ENCODE measurements at places on chromosomes 7 and 10.

DNA sequence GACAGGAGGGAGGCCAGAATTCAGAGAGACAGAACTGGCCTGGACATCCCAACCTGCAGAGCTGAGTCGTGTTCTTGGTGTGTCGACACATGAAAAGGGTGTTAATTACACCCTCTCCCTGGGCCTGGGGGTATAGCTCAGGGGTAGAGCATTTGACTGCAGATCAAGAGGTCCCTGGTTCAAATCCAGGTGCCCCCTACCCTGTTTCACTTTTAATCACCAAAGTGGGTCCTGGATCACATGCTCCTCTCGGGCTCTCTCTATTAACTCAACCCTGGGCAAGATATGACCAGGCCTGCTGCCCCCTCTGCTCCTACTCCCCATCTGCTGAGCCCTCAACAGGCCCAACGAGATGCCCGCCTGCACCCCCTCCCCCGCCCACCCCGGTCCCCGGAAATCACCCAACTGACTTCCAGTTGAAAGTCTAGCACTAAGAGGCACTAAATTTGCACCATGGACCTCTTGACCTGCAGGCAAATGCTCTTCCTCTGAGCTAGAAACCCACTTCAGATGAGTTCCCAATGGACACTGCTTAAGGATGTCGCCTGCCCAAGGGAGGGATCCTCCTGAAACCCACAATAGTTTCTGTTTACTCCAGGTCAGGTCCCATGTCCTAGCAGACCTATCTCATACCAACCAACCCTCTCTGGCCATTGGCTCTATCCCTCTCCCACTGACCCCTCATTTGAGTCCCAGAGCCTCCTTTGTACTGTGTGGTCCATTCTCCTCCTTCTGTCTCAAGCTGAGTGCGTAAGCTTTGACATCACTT is 137.6 kb downstream of the ZNF467 start:
- DNase-seq, result no peak

GRCh38 chr7:138388673-138389491 is 71.2 kb upstream of the TRIM24 start:
- no peak for DNase-seq

DNA sequence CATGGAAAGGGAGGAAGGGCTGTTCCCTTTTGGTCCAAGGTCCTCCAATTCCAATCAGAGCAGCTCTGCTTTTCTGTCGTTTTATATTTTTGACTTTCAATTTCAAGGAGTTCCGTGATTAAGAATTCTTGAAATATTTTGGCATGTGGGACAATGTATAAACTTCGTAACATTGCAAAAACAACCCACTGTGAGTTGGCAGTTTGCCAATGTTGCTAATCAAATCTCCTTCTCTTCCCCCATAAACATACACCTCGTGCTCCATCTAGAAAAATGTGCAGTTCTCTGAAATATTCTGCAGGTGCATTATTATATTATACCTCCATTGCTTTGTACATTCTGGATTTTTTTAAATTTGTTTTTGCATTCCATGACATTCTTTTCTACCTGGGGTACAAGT is 49.8 kb downstream of the POU6F2 start:
- DNase-seq, result no peak

- no peak for DNase-seq
These were observed 1.3 kb downstream of the ZNF775 start for GRCh38 chr7:150380463-150380862.

GRCh38 chr7:149237502-149237901 is 1.9 kb upstream of the ZNF212 start:
- DNase-seq, result no peak

- no peak for DNase-seq
These were observed 11.9 kb upstream of the ZMIZ1 start for GRCh38 chr10:79056736-79057391.

GRCh38 chr7:28841766-28842165 is 116.4 kb downstream of the TRIL start:
- no peak for DNase-seq

DNA sequence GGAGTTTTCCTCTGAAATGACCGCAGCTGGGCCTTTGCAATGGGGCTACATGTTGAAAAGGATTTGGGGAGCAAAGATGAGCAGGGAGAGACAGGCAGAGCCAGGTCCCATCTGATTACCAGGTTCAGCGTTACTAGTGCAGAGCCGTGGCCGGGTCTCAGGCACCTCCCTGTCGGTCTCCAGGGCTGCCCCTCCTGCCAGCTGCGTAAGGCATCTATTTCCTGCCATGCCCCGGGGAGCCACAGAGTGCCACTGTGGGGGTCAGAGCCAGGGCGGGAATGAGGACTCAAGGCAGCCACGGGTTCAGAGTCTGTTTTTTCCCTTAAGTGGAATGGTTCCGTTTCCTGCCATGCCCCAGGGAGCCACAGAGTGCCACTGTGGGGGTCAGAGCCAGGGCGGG is 382.6 kb upstream of the SHH start:
- no peak for DNase-seq

DNA sequence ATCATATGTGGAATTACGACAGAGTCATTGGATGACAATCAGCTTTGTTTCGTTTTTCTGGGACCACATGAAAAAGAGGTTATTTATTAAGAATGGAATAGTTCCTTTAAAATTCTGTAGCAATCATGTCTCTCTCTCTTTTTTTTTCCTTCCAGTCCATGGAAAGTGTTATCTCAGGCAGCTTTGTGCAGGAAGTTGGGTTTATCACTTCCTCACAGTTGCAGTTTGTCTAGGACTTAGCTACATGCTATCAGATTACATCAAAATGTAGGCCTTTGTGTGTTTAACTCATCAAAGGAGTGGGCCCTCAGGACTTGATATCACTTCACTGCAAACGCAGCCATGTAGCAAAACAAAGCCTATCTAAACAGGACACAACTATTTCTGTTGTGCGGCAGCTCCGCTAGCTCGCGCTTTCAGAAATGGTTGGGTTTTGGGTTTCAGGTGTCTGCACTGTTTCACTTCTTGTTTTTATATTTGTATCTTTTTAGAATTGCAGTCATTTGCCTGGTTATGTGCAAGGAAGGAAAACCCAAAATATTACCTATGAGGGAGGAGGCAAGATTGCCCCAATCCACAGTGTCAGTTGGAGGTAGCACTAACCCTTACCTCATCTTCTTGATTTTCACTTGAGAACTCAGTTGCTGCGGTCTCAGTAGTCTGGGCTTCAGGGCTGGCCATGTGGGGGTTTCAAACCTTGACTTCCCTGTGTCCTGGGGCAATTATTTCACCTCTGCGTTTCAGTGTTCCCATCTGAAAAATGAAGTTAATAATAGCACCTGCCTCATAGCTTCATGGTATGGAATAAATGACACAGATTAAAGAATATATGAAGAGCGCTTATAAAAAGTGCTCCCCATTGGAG is 66.7 kb downstream of the HHEX start:
- no peak for DNase-seq

- DNase-seq, result peak; percentile 83
These were observed 636 bp downstream of the PDCD4 start for GRCh38 chr10:110872145-110872983.

- no peak for DNase-seq
These were observed 10.3 kb downstream of the TYW1 start for GRCh38 chr7:67006965-67007364.

DNA sequence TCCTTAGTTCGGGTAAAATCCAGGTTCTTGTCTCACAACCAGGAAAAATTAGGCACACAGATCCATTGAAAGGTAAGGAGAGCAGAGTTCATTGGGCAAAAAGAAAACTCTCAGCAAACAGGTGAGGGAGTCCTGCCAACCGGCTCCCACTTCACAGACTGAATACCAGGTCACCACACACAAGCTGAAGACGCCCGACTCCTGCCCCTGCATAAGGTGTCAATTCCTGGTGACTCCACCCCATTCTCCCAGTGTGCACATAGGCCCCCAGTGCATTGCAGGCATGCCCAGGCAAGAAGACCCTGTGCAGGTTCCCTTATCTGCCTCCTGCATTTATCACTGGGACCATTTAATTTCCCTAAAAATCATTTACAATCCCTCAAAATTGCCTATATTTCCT is 354.6 kb downstream of the LRRTM3 start:
- no peak for DNase-seq

DNA sequence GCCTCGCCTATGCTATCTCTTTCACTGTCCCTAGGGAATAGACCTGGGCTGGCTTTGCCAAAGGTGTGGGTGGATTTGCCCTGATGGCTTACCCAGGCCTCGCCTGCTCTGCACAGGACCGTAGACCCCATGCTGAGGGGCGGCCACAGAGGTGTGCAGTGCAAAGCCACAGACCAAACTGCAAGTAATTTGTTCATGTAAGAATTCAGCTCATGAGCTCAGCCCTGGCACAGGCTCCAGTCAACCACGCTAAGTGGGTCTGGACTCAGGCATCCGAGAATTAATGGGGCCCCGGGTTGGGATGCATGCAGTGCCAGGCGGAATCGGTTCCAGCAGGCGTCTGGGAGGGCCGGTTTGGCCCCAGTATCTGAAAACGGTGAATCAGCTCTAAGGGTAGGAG is 445.2 kb downstream of the DNAJB6 start:
- no peak for DNase-seq

- no peak for DNase-seq
These were observed 442.9 kb downstream of the AUTS2 start for GRCh38 chr7:70040970-70041766.

DNA sequence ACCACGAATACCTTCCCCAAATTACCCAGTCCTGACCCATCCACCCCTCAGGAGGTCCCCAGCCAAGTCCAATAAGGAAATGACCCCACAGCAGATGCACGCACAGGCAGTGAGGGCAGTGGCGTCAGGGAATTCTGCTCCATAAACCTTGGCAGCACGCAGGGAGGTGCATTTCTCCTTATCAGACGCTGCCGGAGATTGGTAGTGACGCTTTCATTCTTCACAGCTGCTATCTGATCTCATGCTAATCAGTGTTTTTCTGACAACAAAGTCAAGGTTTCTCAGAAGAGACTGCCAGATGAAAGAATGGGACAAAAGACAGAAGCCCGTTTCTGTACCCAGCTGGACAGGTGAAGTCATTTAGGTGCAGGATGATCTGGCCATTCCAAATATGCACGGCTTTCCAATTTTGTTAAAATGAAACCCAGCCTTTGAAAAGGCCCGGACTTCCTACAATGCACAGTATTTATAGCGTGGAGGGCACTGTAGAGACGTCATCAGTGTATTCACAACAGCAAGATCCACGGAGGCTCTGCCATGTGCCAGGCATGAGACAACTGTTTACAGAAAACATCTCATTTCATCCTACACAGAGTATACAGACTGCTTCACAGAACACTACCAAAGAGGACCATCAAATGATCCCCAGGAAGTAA is 35.3 kb downstream of the DIP2C start:
- no peak for DNase-seq

DNA sequence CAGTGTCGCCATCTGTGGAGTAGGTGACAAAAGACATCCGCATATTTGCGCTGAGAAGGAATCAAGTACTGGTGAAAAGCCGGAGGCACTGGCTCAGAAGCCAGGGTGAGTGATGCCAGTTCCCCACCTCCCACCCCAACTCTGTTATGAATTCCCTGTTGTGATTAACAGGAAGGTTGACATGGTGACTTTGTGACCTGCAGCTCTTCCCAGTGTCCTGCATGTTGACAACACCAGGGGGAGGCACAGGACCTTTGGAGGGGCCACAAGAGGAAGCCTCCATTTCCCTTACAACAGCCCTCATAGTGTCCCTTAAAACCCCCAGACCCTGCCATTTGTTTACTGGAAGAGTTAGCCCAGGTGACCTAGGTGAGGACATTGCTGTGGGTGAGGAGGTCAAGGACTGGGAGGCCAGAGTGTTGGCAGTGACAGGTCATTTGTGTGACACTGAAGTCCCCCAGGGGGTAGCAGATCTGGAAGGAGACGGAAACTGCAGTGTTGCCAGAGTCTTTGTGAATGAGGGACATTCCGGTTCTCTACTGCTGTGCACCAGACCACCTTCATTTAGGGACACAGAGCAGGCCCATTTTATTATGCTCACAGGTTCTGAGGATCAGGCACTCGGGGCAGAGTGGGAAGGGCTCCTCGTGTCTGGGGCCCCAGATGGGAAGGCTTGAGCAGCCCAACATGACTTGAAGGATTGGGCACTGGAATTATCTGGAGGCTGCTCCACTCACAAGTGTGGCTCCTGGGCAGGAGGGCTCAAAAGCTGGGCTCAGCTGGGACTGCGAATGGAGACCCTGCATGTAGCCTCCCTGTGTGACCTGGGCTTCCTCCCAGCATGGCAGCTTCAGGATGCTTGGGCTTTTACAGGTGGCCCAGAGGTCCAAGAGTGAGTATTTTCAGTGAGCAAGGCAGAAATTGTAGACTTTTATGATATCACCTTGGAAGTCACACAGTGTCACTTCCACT is 13.0 kb upstream of the ANTXRL start:
- no peak for DNase-seq

- no peak for DNase-seq
These were observed 3.4 kb downstream of the CPA4 start for GRCh38 chr7:130296221-130296951.
